ENCODE measurements at places on chromosomes 7 and 10. TPM values are rescaled to one million over a fixed set of nuclear protein-coding genes. Genes with fewer than 3 reads are reported as not detected.

TMED4 gene
- total RNA-seq, result 126 TPM

ADARB2 gene
- total RNA-seq, result not detected

C10orf105 gene
- not detected for total RNA-seq

NUTM2D gene
- total RNA-seq, result 4.6 TPM

ANKRD2 gene
- total RNA-seq, result not detected

NPY4R gene
- total RNA-seq, result not detected

RTKN2 gene
- total RNA-seq, result 0.71 TPM

RBM28 gene
- total RNA-seq, result 14.4 TPM

TRPV5 gene
- not detected for total RNA-seq

NET1 gene
- total RNA-seq, result 28.5 TPM

BAIAP2L1 gene
- total RNA-seq, result 1.2 TPM

PTTG1IP2 gene
- not detected for total RNA-seq

PDSS1 gene
- total RNA-seq, result 14.4 TPM

OR2A42 gene
- not detected for total RNA-seq

ELFN1 gene
- 0.89 TPM for total RNA-seq

SYCE1 gene
- not detected for total RNA-seq

PPP1R9A gene
- total RNA-seq, result not detected

MKX gene
- total RNA-seq, result 7.5 TPM

IFRD1 gene
- 26.6 TPM for total RNA-seq

ENTPD1 gene
- total RNA-seq, result not detected

PLEKHS1 gene
- not detected for total RNA-seq

ZNF488 gene
- not detected for total RNA-seq

ITIH5 gene
- not detected for total RNA-seq

MLXIPL gene
- total RNA-seq, result not detected

TMEM176A gene
- 1.2 TPM for total RNA-seq

CABCOCO1 gene
- total RNA-seq, result 0.53 TPM

SFRP4 gene
- total RNA-seq, result under 0.01 TPM

NPFFR1 gene
- not detected for total RNA-seq

SPDYE16 gene
- total RNA-seq, result not detected

CDHR3 gene
- 4.0 TPM for total RNA-seq

AGR3 gene
- not detected for total RNA-seq

FBXL13 gene
- total RNA-seq, result 1.4 TPM

TMEM130 gene
- not detected for total RNA-seq

OR6B1 gene
- not detected for total RNA-seq

TNRC18 gene
- total RNA-seq, result 23.9 TPM

ADAMTS14 gene
- 0.18 TPM for total RNA-seq

ANKRD7 gene
- 2.6 TPM for total RNA-seq

NKX1-2 gene
- not detected for total RNA-seq

PLEKHA1 gene
- 5.3 TPM for total RNA-seq

SPDYE9 gene
- total RNA-seq, result not detected

FGFR2 gene
- not detected for total RNA-seq

GPR146 gene
- not detected for total RNA-seq

RASA4B gene
- 3.2 TPM for total RNA-seq

RASSF4 gene
- 6.6 TPM for total RNA-seq

TRIM56 gene
- total RNA-seq, result 11.2 TPM

IQUB gene
- total RNA-seq, result 0.53 TPM

PNLIP gene
- total RNA-seq, result not detected

CLEC5A gene
- total RNA-seq, result not detected

TMEM273 gene
- not detected for total RNA-seq

FLNC gene
- 274 TPM for total RNA-seq

SORCS1 gene
- total RNA-seq, result not detected
